Posterior vena cava (tissue), 2 donors: ENCODE measurements at places on chromosomes 11 and 22.

GRCh38 chr11:26102325-26102724 is 229.6 kb upstream of the ANO3 start:
- DNase-seq = no peak

DNA sequence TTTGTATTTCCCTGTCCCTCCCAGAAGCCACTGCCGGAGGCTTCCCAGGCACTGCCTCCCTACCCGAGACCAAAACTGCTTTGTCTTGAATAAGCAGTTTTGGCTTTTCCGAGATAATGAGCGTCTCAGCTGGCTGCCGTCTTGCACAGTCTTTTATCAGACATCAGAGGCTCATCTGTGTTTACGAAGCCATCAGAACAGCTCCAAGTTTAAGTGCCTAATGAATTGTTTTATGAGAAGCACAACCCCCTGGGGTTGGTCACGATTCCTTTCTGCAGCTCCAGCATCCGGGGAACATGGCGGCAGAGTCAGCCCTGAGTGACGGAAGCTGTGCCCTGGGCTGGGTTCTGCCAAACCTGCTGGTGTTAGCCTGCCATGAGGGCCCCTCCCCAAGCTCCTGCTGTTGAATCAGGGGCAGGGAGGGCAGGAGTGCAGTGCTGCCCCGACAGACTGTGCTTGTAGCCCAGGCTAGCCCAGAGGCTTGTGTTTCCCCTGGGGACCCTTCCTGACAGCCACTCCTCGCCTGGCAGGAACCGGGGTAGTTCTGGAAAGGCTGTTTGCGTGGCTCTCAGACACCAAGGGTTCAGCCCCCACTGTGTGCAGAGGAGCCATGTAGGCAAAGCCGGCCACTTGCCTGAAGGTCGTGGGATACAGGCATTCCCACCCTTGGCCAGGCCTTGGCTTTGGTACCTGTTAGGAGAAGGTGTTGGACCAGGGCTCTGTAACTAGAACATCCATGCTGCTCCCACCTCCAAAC is 96.1 kb downstream of the MORC2 start:
- peak; percentile 79 for DNase-seq

GRCh38 chr11:9530901-9531625 is 42.4 kb upstream of the WEE1 start:
- no peak for DNase-seq

DNA sequence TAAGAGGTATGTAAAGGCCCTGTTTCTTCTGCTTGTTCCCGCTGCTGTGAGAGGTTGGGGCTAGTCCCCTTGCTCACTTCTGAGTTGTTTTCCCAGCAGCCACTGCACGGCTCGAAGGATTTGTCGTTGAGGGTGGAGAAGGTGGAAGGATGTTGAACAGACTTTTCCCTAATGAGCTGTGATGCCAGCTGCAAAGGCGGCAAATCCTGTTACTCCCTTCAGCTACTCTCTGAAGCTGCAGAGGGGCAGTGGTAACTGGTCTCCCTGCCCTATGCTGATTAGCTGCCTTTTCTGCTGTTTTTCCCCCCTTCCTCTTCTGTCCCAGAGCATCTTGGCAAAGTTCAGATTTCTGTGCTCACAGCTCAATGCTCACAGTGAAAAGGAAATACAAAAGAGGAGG is 90.4 kb upstream of the SLC25A18 start:
- DNase-seq = no peak
